DMS79 (cell line): ENCODE measurements at places on chromosomes 6 and 20.

GRCh38 chr6:30091577-30092381, 16.2 kb upstream of the RNF39 start:
- DNase-seq = no peak

- DNase-seq = no peak
Measured at GRCh38 chr6:157952861-157953351, 28.8 kb upstream of the SYNJ2 start.

- DNase-seq = no peak
Measured at GRCh38 chr6:52543729-52544601, 32.9 kb downstream of the TRAM2 start.

DNA sequence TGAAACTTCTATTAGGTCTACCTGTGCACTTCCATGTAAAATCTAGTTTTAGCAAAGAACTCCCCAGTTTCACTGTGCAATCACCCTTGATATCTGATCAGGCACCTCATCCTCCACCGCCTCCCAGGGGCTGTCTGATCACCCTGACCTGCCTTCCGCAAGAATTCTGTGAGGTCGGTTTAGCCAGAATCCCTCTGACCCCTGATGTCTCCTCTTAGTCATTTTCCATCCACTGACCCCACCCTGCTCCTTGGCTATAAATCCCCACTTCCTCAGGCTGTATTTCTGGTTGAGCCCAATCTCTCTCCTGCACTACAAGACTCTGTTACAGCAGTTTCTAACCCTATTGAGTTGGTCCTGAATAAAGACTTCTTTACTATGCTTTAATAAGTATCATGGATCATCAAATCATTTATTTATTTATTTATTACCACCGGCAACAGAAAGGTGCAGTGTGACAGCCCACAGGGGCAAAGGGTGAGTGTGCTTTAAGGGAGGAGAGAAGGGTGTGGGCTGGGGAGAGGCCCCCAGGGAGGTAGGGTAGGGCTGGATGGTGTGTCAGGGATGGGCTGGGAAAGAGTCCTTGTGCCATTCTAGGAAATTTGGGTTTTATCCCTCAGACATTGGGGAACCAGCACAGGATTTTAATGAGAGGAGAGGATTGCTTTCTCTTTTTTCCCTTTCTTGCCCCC, 11.2 kb upstream of the SERPINB6 start:
- no peak for DNase-seq

DNA sequence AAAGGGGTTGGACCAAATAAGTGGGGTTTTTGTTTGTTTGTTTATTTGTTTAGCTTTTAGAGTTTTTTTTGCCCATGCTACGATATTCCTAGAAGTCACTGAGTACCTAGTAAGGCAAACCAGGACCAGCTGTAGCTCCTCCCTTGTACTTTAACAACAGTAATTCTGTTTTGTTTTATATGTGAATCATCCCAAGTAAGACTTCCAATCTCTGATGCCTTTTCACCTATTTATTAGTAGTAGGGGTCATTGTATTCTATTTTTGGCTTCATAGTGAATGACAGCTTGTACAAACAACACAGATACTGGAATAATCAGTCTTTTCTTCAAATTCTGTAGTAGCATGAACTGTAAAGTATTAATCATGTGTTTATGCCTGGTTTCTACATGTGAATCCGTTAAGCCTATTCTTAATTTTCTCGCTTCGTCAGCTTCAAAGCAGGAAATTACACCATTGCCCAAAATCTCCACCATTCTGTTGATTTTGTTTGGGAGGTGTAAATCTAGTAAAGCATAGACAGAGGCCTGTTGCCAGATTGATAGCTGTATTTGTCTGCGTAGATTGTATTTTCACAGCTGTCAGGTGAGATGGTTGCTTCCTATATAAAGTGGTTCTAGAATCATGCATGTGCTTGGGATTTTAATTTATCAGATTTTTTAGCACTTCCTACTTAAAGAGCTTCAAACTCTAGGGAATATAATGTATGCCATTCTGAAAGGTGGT, 151.5 kb upstream of the FLRT3 start:
- DNase-seq = no peak

- DNase-seq = no peak
Measured at GRCh38 chr20:62117658-62118057, 4.6 kb upstream of the LSM14B start.

DNA sequence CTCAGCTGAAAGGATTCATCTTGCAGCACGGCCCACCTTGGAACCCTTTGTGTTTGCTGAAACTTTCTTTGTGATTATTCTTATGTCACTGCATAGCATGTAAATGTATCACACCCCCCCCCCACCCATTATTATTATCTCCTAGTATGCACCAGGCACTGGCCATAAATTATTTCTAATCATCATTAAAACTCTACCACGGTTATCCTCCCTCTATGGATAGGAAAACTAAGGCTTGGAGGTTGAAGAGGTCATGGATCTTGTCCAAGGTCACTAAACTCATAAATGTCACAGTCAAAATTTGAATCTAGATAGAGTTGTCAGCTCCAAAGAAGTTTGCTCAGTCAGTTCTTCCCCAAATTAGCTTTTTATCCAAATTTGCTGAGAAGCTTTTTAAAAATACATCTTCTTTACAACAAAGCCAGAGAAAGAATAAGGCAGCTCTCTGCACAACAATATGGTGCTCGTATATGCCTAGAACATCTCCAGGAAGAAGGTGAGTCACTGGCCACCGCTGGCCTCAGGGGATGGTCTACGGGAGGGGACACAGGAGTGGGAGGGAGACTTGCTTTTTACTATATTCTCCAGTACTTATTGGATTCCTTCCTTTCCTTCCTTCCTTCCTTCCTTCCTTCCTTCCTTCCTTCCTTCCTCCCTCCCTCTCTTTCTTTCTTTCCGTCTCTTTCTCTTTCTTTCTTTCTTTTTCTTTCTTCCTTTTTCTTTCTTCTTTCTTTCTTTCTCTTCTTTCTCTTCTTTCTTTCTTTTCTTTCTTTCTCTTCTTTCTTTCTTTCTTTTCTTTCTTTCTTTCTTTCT, 134.5 kb downstream of the VEGFA start:
- no peak for DNase-seq

DNA sequence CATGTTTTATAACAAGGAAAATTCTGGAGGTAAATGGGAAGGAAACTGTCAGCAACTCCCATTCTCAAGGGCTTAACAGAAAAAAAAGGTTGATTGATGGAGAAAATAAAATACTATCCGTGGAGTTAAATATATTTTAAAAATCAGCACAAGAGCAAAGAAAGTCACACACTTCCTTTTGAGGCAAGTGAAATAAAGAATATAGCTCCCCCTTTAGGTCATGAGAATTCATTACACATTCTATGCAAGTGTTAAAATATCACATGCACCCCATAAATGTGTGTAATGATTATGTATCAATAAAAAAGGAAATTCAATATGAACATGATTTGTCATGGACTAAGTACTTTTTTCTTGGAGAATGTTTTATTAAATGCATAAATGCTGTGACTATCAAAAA, 349.2 kb downstream of the TPBG start:
- no peak for DNase-seq

DNA sequence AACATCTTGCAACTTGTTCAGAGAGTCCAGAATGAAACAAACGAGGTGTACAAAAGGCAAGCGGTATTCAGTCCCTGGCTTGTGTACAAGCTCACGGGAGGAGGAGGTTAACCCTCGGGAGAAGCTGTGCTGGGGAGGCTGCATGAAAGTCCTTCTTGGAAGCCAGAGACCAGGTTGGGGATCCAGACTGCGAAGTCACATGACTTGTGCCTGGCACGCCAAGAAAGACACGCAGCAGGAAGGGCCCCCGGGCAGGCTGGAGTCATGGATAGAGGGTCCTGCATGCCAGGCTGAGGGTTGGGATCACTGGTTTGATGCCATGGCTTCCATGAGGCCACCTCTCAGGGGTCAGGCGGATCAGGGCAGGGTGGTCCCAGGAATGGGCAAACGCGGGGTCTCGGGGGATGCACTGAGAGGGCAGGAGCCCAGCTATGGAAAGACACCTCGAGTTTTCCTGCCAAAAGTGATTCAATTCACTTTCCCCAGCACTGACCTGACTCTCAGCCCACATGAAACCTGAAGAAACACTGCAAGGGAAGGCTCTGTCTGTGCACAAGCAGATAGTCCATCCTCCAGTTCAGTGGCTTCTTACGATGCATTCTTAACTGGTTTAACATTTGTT, 79.4 kb downstream of the DLL1 start:
- no peak for DNase-seq

GRCh38 chr6:43634702-43635303, 837 bp upstream of the MAD2L1BP start:
- DNase-seq = no peak
